ENCODE measurements at places on chromosomes 3 and 15.

DNA sequence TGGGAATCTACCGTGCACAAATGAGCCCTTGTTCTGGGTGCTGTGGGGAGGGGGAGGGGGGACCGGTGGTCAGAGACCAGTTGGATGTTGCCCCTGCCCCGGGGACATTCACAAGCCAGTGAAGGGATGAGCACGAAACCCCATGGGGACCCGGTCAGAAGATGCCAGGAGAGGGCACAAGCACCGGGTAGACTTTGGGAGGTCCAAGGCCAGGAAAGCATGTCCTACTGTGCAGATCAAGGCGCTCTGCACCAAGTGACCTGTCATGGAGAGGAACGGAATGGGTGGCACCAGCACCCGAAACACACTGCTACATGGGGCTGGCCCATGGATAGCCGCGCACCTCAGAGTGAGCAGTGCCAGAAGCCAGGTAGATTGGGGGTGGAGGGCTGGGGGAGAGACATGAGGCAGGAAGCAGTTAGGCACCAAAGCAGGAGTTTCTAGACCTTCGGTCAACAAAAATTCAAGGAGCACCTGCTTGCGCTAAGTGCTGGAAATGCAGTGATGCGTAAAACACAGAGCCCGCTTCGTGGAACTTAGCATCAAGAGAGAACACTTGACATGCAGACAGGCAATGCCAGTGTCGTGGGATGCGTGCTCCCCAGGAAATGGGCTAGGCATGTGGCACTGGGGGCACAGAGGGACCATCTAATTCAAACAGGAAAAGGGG is 99.1 kb downstream of the CPN2 start:
- DNase-seq = no peak

DNA sequence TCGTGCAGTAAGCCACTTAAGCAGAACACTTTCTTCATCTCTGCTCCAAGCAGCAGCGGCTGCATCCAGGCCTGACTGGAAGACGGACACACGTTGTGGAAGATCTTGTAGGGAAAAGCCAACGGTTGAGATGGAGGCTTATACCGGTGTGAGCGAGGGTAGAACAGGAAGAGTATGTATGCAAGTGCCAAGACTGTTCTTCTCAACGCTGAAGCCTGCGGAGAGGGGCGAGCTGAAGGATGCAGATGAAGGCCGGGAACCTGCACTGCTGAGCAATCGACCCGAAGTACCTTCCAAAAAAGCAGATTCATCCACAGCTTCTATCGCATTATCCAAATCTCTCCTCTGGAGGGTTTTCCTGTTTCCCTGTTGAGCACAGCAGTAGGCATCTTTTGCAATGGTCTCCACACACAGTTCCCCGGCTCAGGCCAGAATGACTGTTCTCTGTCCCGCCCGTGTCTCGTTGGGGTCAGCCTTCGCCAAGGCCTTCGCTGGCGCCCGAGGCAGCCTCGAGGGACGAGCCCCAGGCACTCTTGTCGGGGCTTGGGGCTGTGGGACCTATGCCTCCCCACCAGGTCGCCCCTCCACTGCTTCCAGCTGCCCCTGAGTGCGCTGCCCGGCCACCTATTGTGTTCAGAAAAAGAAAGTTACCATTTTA is 22.2 kb upstream of the DYNC1LI1 start:
- DNase-seq = no peak

GRCh38 chr15:93201940-93202339 is 112.9 kb upstream of the RGMA start:
- DNase-seq = no peak

DNA sequence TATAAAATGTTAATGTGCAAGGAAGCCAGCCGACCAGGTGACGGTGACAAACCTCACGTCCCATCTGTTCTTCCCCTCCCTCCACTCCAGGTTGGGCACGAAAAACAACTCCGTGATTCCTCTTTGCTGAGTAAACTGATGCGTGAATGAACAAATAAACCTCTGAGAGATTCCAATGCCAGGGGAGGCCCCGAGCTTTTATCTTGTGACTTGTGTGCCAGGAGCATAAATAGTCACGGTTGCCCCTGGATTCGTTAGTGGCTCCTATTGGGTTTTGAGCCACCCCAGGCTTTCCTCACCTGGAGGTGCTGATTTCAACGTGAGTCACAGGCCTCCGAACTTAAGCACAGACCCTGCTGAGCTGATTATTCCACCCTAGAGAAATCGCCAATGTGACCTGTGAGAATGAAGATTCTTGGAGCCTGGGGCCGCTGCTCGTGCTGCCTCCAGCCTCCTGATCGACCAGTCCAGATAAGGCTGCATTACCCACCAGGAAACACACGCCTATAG is 119.2 kb downstream of the SHQ1 start:
- DNase-seq = no peak

- DNase-seq = no peak
Observed at GRCh38 chr15:64472161-64472560, 11.8 kb downstream of the ZNF609 start.

DNA sequence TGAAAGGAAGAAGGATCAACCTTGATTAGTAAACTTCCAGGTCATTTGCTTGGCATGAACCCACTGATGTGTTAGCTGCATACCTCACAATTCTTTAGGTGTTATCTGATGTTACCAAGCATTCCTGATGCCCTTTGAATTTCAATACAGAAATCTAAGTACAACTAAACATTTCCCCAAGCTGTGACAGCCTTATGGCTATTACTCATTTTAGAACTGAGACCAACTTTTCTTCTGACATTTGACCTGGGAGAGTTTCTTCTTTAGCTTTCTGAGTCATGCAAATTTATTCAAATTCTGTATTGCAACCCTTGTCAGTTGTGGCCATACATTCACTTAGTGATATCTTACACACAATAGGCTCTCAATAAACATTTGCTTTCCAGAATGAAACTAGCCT is 124.3 kb downstream of the TIGIT start:
- peak; percentile 68 for DNase-seq

DNA sequence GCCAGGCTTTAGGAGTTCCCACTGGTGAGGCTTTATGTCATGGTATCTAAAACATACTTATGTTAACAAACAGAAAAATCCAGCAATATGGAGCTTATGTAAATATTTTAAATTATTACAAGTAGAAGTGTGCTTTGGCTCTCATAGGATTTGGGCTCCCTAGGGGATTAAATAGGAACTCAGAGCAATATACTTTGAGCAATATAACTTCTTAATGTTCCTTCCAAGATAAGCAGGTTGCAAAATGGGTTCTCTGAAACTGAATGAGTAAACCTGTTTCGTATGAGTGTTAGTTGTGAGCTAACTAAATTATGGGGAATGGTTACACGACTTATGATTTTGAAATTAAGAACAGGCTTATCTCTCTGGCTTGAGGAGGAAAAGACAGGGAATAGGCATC is 366.1 kb upstream of the ZNF385D start:
- DNase-seq = peak; percentile 18

GRCh38 chr3:16559653-16560365 is 45.4 kb downstream of the DAZL start:
- no peak for DNase-seq

Data from adipocyte (in vitro differentiated cells).